ENCODE measurements at places on chromosomes 12 and 14.
A peak's percentile ranks its signal among the peaks of the same experiment; 100 is the strongest.

GRCh38 chr14:76767681-76768656 lies 6.7 kb downstream of the VASH1 start:
- H3K4me3 ChIP-seq, result no peak overlapping the region
- no peaks in the 10 kb centered on the region for H3K36me3 ChIP-seq

GRCh38 chr14:75711105-75711795 lies 50.2 kb downstream of the TTLL5 start:
- no peak for DNase-seq
- H3K4me1 ChIP-seq, result no peaks in the 10 kb centered on the region
- no peaks in the 10 kb centered on the region for H3K27me3 ChIP-seq
- no peaks in the 10 kb centered on the region for H3K36me3 ChIP-seq

DNA sequence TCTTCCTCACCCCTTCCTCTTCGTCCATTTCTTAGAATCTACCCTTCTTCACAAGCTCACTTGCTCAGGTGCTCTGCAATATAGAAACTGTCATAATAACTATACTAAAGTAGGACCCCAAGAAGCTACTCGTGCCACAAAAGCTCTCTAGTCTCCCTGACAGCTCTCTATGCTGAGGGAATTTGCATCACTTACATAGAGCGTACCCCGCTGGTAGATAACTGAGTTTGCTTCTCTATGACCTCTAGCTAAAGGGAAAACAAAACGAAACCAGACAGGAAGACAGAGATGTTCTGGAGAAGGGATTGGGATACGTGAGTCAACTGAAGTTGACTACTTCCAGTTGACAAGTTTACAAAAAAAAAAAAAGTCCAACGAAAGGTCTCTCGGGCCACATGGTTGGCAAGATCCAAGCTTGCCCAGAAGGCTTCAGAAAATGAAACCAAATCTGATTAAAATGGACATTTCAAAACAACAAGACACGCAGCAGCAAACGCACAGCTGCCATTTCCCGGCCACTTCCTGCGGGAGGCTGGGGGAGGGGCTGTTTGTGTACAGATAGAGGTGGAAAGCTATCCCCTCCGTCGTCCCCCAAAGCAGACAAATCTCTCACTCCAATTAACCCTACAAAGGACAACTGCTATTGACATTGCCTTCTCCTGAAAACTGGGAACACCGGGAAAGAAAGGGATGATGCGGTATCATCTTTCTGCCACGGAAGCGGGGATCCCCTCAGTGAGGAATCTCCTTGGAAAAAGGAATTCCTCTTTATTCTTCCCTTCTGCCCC lies 1.3 kb downstream of the BAZ2A start:
- no peaks in the 10 kb centered on the region for H3K27me3 ChIP-seq
- H3K4me3 ChIP-seq, result peak overlapping the region; percentile 86
- H3K27ac ChIP-seq, result peak overlapping the region; percentile 91
- DNase-seq, result peak; percentile 92

GRCh38 chr14:93977790-93978581 lies 1.6 kb upstream of the ASB2 start:
- peak; percentile 72 for DNase-seq
- no peak overlapping the region for H3K4me3 ChIP-seq
- no peaks in the 10 kb centered on the region for H3K36me3 ChIP-seq
- H3K27ac ChIP-seq, result peak overlapping the region; percentile 47

DNA sequence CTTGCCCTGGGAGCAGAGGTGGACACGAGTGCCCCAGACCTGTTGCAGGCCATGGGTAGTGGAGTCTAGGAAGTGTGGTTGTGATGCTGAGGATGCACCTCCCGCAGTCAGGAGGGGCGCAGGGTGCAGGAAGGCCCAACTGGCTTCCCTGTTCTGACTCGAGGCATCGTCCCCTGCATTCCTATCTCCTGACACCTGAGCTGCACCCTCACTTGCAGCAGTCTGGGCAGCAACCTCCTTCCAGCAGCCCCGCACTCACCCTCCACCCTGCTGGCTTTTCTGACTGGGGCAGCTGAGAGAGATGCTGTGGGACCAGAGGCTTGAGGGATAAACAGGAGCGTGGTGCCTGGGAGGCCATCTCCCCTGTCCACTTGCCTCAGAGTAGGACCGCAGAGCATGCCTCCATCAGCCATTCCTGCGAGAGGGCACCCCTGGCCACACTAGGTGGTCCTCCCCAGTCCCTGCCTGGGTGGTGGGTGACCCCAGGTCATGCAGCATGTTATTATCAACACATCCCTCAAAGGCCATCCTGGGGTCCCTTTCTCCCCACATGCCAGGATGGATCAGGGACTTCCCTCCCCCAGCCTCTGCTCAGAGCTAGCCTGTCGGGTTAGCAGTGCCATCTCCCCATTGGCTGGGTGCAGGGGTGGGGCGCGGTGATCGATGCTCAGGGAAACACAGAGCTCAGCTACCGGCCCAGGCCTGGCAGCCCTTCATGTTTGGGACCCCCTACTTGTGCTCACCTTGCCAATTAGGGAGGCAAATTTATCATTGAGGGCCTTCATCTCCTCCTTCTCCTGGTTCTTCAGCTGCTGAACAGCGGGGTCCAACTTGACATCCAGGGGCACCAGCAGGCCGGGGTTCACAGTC lies 719 bp downstream of the KRT80 start:
- H3K27me3 ChIP-seq, result no peaks in the 10 kb centered on the region
- H3K27ac ChIP-seq, result no peak overlapping the region
- no peaks in the 10 kb centered on the region for H3K36me3 ChIP-seq

DNA sequence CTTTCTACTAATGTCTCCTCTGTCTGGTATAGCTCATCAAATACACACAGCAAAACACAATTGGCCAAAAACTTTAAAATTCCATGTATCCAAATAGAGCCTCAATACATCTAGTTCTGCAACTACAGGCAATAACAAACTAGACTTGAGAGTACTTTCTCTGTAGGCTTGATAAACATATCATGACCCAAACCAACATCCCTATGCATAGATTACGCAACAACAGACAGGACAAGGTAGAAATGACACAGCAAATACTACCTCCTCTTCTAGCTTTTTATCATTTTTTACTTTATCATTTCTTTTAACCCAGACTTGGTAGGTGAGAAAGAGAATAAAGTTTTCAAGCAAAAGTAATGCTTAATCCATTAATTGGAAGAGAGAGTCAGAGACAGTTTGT lies 41.8 kb downstream of the EML5 start:
- H3K36me3 ChIP-seq, result no peaks in the 10 kb centered on the region
- no peak for DNase-seq
- no peaks in the 10 kb centered on the region for H3K27me3 ChIP-seq
- H3K27ac ChIP-seq, result no peak overlapping the region
- H3K4me3 ChIP-seq, result no peak overlapping the region
- no peaks in the 10 kb centered on the region for H3K4me1 ChIP-seq

GRCh38 chr12:114093520-114093919 lies 127.4 kb upstream of the RBM19 start:
- H3K27ac ChIP-seq, result no peak overlapping the region
- no peaks in the 10 kb centered on the region for H3K27me3 ChIP-seq
- DNase-seq, result no peak
- H3K36me3 ChIP-seq, result no peaks in the 10 kb centered on the region
- H3K4me1 ChIP-seq, result no peaks in the 10 kb centered on the region

- H3K27me3 ChIP-seq, result no peaks in the 10 kb centered on the region
- no peaks in the 10 kb centered on the region for H3K36me3 ChIP-seq
- no peak overlapping the region for H3K27ac ChIP-seq
- H3K4me1 ChIP-seq, result no peaks in the 10 kb centered on the region
- H3K4me3 ChIP-seq, result no peak overlapping the region
Observed at GRCh38 chr14:76053572-76054355, 68.2 kb downstream of the IFT43 start.

DNA sequence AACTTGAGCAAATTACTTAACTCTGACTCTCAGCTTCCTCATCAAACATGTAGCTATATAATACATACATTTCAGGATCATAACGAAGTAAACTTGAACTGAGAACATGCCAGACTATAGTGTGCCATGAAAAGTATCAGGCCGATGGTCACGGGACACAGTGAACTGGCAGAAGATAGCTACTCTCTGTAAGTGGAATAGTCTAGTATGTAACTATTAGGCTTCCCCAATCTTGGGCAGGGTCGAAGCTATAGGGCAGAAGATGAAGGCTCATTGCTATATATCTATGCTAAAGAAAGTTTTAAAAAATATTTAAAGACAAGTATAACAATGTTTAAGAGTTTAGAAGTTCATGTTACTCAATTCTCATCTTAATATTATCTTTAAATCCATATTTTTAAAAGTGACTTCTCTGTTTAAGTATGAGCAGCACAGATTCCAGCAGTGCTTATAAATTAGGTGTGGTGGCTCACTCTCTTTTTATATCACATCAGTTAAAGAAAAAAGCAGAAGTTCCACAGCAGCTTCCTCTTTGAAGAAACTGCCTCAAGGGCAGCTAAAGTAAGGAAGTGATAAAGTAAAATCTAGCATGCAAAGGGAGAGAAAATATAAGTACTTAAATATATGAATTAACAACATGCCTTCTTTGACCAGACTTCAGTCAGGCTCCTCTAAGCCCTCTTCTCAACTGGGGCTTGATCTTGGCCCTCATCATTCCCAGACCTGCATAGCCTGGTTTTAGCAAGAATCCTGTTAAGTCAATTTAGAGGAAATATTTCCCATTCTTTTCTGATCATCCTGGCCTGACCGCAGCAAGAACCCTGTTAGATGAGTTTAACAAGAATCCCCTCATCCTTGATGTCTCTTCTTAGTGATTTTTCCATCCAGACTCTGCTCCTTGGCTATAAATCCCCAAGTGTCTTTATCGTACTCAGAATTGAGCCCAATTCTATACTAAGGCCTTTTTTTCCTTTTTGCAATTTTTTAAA lies 8.4 kb upstream of the GLIPR1 start:
- DNase-seq, result no peak
- no peaks in the 10 kb centered on the region for H3K36me3 ChIP-seq
- H3K27me3 ChIP-seq, result no peaks in the 10 kb centered on the region
- H3K4me3 ChIP-seq, result no peak overlapping the region
- H3K27ac ChIP-seq, result peak overlapping the region; percentile 59

DNA sequence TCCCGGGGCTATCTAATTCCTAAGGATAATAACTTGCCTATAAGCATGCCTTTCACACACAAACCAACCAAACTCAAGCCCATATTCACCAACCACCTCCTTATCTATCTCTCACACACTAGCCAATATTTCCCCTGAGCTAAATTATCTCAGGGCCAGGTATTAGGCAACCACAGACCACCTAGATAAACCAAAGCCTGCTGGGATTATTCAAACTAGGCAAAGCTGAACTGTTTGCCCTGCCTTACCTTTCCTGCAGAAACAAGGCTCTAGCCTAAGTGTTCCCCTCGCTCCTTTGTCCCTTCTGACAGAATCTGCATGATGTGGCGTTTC lies 114.7 kb upstream of the EEA1 start:
- no peak overlapping the region for H3K4me3 ChIP-seq
- no peak for DNase-seq
- no peaks in the 10 kb centered on the region for H3K4me1 ChIP-seq
- no peaks in the 10 kb centered on the region for H3K36me3 ChIP-seq
- no peak overlapping the region for H3K27ac ChIP-seq

GRCh38 chr12:127268213-127268612 lies 998.8 kb upstream of the TMEM132C start:
- no peaks in the 10 kb centered on the region for H3K36me3 ChIP-seq
- no peaks in the 10 kb centered on the region for H3K27me3 ChIP-seq
- no peak overlapping the region for H3K4me3 ChIP-seq
- H3K27ac ChIP-seq, result no peak overlapping the region

DNA sequence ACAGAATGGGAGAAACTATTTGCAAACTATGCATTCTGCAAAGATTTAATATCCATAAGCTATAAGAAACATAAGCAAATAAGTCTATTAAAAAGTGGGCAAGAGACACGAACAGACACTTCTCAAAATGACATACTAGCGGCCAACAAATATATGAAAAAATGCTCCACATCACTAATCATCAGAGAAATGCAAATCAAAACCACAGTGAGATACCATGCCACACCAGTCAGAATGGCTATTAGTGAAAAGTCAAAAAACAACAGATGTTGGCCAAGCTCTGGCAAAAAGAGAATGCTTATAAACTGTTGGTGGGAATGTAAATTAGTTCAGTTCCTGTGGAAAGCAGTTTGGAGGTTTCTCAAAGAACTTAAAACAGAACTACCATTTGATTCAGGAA lies 121.3 kb downstream of the KCNMB4 start:
- H3K27me3 ChIP-seq, result no peaks in the 10 kb centered on the region
- no peak overlapping the region for H3K4me3 ChIP-seq
- H3K27ac ChIP-seq, result no peak overlapping the region
